Stimulated activated CD8-positive, alpha-beta memory T cell treated with anti-CD3 and anti-CD28 coated beads, Interleukin-2, amount 100 ng/mL, for 1 hour (primary cell): ENCODE measurements at places on chromosomes 12 and 14.

DNA sequence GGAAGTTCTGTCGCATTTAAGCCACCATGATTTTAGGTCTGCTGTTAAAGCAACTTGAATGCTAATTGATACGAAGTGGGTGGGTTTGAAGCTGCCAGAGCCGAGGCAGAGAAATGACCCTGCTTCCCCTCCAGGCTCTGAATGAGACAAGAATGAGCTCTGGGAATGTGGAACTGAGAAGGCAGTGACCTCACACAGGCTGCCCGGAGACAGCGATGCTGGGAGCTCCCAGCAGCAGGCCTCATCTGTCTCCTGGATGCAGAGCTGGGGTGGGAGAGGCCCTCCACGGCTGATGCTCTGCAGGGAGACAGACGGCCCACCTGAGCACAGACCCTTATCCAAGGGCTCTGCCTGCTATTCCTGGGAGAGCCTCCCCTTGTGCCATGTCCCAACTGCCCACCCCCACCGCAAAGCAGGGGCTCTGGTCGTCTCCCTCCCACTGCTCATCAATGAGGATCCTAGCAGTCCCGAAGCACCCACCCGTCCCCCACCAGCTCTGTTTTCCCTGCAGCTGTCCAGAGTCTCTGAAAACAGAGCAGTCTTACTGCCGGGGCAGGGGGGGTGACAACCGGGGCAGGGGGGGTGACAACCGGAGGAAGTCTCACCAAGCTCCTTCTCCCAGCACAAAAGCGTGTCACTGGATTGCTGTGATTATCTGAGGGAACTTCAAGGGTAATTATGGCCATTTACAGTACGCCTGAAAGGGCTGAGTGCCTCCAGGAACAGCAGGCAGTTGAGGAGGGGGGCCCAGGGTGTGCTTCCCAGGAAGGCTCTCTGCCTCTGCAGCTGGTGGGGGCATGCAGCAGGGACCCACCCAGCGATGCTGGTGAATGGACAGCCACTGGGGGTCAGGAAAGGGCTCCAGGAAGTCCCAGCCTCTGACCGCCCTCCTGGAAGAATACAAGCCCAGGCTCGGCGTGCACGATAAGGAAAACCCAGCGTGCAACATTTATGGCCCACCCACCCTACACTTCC, 67.8 kb downstream of the CHGA start:
- DNase-seq, result no peak

DNA sequence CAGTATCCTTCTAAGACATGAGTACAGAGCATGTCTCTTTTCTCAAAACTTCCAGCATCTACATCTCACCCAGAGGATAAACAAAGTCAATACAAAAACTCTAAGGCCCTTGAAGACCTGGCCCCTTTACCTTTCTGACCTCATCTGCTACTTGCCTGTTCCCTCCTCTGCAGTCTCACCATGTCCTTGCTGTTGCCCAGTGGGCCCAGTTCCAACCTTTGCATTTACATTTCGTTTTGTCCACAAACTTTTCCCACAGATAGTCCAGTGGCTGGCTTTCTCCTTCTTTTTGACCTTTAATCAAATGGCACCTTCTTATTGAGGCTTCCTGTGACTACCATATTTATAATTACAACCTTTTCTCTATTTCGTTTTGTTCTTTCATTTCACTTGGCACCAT, 1.6 kb downstream of the IRAK4 start:
- no peak for DNase-seq

DNA sequence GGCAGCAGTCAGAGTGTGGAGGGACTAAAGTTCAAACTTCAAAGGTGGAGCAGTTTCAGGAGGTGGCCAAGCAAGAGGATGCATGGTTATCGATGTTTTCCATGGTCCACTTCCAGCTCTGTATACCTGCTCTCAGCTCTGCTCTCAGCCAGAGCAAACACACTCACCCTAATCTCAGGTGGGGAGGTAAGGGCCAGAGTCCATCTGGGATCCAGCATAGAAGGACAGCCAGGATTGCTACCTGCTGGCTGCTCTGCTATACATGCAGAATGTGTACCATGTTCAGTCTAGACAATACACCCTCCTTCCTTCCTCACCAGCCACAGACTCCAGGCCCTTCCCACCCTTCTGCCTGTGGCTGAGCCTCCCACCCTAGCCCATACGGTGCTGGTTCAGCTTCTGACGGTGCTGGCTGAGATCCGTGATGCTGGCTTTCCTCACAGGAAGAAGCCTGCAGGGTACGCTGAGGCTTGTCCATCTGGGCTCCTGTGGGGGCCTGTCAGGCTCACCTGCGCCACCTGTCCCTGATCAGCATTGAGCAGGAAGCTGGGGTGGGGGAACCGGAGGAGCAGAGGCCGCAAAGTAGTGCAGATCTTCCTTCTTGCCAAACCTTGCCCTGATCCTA, 2.4 kb downstream of the CBLN3 start:
- DNase-seq, result no peak

DNA sequence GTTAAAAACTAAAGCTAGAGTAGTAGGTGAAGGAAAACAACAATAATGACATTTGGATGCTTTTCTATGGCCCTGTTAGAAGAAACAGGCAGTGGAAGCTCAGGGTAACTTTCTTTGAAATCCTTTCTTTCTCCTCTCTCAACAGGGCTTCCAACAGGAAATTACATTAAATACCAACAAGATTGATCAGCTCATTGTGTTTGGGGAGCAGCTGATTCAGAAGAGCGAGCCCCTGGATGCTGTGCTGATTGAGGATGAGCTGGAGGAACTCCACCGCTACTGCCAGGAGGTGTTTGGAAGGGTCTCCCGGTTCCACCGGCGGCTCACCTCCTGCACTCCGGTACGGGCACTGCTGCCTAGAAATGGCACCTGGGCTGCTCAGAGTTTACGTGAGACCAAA, 81.5 kb downstream of the ESR2 start:
- DNase-seq, result no peak

- no peak for DNase-seq
Observed at GRCh38 chr12:105946493-105946901, 192.3 kb downstream of the NUAK1 start.

DNA sequence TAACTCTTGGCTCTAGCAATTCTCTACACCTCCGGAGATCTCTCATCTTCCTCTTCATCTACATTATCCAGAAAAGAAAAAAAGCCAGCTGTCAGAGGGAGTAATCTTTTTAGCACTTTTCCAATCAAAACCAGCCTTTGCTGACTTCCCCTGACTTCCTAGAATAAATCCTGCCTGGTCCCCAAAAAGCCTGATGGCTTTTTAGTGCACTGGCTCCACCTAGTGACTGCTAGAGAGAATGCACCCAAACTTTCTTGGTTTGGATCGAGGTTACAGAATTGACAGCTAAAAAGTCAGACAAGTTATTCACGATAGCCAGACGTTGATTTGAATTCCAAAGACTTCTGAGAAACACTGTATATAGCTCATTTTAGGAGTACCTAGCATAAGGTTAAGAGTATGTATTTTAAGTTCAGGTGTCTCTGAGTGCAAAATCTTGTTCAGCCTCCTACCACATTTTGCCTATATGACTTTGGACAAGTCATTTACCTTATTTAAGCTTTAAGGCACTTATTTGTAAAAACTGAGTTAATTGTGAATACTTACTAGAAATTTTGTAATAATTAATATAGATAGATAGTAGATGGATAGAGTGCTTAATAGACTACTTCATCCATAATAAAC, 185.7 kb upstream of the GRIN2B start:
- DNase-seq, result no peak

DNA sequence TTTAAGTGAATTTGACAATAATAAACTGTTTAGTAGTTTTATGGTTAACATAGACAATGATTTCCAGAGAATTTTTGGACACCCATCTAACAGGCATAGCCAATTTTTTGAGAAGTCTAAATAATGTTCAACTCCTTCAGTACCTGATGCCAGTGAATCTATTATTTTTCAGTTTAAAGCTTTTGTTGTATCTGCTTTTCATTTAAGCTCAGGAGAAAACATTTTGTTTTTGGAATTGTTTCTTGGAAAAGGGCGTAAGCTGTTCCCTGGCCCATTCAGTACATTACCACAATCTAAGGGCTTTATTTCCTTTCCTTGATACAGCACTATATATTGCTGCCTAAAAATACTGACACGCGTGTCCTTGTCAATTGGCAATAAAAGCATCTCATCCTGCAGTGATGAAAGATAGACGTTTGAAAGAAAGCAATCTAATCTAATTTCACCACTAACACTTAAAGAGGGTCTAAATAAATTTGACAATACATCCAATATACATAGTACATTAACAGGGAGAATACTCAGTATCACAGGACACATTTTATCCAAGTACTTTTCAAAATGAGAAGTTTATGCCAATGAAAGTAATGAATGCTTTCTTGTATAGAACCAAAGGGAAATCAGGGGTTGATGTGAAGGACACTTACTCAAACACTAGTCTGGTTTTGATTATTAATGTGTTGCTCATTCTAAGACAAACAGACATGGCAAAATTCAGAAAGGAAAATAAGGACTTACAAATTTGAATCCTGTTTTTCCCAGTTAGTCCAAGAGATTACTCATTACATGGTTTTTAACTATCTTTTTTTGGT, 104.2 kb upstream of the LGR5 start:
- no peak for DNase-seq

- DNase-seq, result no peak
Observed at GRCh38 chr12:38056701-38057689, 259.6 kb upstream of the ALG10B start.

DNA sequence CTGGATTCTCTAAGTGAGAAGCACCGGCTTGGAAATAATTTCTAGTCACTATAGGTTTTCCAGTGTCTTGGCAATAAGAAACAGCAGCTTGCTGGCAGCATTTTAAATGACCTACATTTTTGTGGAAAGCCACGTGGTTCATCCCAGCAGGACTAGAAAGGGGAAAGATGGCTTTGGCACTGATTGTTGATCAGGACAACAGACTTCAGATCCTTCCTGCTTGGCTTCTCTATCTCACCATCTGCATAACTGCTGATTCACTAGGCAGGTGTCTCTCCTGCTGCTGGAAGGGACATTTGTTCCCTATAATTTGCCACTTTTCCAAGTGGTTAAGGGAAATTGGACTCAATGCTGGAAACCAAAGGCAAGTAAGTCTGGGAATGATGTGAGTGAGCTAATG, 131.0 kb downstream of the TTC8 start:
- DNase-seq, result no peak

GRCh38 chr12:13169272-13169671, 27.3 kb upstream of the EMP1 start:
- DNase-seq, result no peak

DNA sequence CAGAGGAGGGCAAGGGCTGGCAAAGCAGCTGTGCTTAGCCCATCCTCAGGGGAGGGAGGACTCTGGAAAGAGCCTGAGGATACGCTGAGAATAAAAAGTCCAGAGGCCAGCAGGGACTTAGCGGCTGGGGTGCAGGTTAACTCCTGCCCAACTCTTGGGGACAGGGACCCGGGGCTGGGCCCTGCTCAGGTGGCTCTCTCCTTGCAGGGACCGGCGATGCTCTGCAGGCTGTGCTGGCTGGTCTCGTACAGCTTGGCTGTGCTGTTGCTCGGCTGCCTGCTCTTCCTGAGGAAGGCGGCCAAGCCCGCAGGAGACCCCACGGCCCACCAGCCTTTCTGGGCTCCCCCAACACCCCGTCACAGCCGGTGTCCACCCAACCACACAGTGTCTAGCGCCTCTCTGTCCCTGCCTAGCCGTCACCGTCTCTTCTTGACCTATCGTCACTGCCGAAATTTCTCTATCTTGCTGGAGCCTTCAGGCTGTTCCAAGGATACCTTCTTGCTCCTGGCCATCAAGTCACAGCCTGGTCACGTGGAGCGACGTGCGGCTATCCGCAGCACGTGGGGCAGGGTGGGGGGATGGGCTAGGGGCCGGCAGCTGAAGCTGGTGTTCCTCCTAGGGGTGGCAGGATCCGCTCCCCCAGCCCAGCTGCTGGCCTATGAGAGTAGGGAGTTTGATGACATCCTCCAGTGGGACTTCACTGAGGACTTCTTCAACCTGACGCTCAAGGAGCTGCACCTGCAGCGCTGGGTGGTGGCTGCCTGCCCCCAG, 2.8 kb downstream of the B3GNT4 start:
- DNase-seq, result no peak

GRCh38 chr12:60035835-60036234, 440.0 kb downstream of the SLC16A7 start:
- DNase-seq, result no peak

DNA sequence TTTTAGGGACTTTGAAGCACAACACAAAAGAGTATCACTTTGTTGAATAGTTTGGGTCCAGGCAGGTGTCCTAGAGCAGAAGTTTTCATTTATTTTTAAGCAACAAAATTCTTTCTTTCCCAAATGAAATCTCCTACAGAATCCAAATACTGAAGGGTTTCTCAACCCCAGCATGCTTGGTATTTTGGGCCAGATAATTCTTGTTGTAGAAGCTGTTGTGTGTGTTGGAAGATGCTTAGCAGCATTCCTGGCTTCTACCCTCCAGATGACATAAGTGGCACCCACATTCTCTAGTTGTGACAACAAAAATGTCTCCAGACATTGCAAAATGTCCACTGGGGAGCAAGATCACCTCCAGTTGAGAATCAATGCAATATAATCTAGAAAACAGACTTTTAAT, 97.8 kb downstream of the PRKCH start:
- no peak for DNase-seq

GRCh38 chr12:89943463-89943862, 234.8 kb upstream of the ATP2B1 start:
- no peak for DNase-seq

GRCh38 chr12:28958553-28959195, 190.4 kb upstream of the FAR2 start:
- no peak for DNase-seq

DNA sequence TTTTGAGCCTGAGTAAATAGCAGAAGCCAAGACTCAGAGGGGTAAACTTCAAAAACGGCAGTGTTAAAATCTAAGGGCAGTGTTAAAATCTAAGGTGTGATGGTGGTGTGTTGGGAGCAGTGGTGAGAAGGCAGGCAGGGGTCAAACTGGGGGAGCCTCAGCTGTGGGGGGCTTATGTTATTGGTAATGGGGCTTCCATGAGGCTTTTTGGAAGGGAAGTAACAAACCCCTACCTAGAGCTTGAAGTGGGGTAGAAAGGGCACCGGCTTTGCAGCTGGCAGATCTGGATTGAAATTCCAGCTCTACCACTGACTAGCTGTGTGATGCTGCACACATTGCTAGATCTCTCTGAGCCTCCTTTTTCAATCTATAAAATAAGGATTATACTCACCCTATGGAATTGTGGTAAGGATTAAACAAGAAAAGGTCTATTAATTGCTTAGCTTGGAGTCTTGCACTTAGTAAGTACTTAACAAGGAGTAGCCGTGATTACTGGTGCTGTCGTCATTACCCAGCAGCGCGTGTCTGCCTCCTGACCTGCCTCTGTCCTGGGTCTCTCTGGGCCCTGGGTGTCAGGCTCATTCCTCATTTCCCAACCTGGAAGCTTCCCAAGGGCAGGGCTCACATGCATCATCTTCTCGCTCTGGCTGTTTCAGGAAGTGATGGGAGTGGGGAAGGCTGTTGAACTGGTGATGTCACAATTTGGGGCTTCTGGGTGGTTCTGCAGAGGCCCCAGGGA, 18.5 kb upstream of the KRT80 start:
- no peak for DNase-seq

GRCh38 chr14:57314396-57315089, 45.8 kb downstream of the AP5M1 start:
- no peak for DNase-seq

- DNase-seq, result no peak
Observed at GRCh38 chr12:56695327-56696101, 7.4 kb upstream of the PTGES3 start.

GRCh38 chr14:102523569-102524450, 14.2 kb upstream of the ANKRD9 start:
- DNase-seq, result no peak
